A172 (cell line): ENCODE measurements at places on chromosomes 6 and 20. TPM values are rescaled to one million over a fixed set of nuclear protein-coding genes. Genes with fewer than 3 reads are reported as not detected.

DNA sequence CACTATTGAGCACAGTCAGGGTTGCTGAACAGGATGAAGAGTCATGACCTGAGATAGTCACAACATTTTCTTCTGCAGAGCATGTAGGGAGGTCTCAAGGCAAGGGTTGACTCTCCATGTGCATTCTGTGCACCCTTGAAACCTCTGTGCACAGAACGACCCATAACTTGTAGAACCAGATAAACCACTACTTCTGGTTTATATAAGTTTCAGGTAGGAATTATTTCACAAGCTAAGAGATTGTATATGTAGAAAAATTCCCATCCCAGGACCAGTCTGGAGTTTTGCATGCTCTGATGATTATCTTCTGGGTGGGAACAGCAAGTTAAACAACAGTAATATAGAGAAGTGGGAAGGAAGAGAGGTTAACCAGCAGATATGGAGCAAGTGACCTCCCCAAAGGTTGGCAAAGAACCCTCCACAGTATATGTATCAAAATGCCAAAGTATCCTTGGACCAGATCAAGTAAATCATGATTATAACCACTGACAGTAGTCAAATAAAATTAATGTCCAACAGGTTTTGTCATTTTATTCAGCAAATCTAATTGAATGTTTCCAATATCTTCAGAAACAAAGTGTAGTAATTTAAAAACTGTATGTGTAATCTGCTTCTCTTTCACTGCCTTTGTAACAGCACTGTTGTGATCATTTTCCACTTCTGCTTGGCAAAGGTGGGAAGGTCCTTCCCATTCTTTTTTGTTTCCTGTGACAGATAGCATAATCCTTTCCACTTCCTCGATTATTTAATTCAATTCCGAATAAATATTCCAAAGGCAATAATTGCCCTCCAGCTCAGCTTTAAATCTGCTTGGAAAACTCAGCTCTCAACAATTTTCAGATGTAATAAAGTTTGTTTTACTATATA lies 104.4 kb downstream of the SYNE1 start:
- no peak for DNase-seq

DNA sequence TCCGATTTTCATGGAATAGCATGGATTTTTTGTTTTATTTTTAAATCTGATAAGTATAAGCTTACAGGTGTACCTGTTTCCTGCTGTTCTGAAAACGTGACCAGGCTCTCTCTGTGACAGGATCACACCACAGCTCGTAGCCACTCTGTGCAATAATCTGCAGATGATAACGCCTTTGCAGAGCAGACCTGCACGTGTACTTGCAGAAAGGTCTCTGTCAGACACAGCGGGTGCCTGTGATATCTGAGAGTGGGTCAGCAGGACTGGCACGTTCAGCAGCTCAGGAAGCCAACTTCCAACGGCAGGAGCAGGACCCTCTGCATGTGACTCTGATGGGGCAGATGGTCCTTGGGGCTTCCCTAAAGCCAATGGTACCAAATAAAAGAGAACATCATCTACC lies 68.6 kb upstream of the HDDC2 start:
- DNase-seq = no peak

GRCh38 chr6:129621252-129621651 lies 88.7 kb downstream of the ARHGAP18 start:
- no peak for DNase-seq

DNA sequence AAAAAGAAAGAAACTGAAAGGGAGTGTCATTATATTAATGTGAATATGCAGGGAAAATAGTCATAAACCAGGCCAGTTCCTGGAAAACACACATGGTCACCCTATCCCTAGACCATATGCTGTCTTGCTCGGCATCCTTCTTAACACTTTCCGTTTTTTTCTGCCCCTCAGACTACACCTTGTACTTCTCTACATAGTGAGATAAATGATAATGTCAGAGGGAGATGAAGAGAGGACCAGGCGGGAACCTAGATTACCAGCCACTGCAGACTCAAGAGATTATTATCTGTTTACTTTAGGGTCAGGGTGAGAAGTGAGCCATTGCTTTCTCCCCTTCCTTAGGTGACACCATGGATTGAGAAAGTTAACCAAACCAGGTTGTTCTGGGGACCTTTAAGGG lies 3.7 kb upstream of the RPP21 start:
- DNase-seq = no peak

DNA sequence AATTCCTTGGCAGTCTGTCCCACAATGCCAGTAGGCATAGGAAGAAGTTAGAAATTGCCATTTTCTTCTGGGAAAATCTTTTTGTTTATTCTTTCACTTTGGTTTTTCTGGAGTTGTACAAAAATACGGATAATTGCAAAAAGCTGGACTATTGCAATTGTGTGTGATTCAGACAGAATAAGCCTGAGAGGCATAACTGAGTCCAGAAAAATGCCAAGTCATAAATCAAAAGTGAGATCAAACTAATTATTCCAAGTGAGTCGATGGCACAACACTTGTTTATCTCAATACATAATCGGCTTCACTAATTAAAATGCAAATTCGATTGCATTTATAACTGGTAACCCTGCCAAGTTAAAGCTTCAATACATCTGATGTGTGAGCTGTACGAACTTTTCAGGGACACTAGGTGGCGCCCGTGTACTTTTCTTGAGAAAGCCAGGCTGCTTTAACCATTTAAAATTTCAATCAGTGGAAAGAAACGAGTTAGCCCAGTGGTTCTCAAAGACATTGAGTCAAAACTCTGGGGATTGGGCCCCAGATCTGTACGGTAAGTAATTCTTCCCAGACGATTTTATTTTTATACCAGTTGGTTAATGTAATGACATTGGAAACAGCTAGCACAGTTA lies 102.6 kb downstream of the LAMP5 start:
- peak; percentile 56 for DNase-seq

Gene TSPO2
- total RNA-seq = not detected in 2 replicates
